NCI-H510A treated with DMSO at 0.1 percent for 48 hours (cell line): ENCODE measurements at places on chromosomes 4 and X.

GRCh38 chrX:46912603-46913491, 626 bp downstream of the JADE3 start:
- peak; percentile 9 for DNase-seq

DNA sequence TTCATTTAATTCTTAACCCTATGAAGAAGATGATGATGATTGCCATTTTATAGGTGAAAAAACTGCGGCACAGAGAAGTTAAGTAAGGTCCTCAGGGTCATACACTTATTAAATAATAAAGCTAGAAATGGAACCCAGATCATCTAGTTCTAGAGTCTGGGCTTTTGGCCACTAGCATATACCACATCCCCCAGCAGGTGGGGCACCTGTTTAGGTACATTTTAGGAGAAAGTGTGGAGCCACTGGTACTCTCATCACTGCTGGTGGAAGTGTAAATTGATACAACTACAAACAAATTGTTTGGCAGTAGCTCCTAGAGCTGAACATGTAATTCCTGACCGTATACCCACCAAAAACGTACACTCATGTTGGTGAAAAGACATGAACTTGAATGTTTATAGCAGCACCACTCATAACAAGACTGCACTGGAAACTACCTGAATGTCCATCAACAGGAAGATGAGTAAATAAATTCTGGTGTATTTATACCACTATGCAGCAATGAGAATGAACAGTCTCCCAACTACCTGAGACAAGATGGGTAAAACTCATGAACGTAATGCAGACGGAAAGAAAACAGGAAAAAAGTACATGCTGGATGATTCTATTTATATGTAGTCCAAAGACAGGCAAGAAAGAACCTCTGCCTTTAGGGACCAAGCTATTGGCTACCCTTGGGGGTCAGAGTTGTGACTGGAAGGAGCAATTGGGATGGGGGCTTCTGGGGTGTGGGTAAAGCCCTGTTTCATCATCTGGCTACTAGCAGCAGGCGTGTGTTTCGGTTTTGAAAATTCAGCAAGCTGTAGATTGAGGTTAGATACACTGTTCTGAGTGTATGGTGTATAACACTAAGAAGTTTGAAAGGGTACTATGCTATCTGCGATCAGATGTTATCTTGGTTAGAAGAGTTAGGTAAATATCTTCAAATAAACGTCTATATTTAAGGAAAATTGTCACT, 72.3 kb upstream of the ADGRG2 start:
- no peak for DNase-seq

- DNase-seq, result no peak
These were observed 59.7 kb downstream of the TNIP2 start for GRCh38 chr4:2696423-2696822.

- DNase-seq, result no peak
These were observed 220.6 kb upstream of the WDFY3 start for GRCh38 chr4:85187106-85187505.

GRCh38 chr4:124973716-124974115, 261.2 kb upstream of the ANKRD50 start:
- no peak for DNase-seq

- no peak for DNase-seq
These were observed 547.0 kb upstream of the POU3F4 start for GRCh38 chrX:82961129-82961528.

GRCh38 chr4:80812145-80812544, 218.4 kb upstream of the BMP3 start:
- no peak for DNase-seq
